Thoracic aorta (tissue), 2 donors: ENCODE measurements at places on chromosomes 11 and 22. TPM values are rescaled to one million over a fixed set of nuclear protein-coding genes. Genes with fewer than 3 reads are reported as not detected.

- H3K4me1 ChIP-seq = no peaks in the 10 kb centered on the region
- H3K27ac ChIP-seq = no peak overlapping the region
- no peaks in the 10 kb centered on the region for H3K27me3 ChIP-seq
- H3K36me3 ChIP-seq = no peaks in the 10 kb centered on the region
- DNase-seq = no peak
- H3K4me3 ChIP-seq = no peak overlapping the region
Measured at GRCh38 chr11:49202287-49202976, 6.0 kb downstream of the FOLH1 start.

DNA sequence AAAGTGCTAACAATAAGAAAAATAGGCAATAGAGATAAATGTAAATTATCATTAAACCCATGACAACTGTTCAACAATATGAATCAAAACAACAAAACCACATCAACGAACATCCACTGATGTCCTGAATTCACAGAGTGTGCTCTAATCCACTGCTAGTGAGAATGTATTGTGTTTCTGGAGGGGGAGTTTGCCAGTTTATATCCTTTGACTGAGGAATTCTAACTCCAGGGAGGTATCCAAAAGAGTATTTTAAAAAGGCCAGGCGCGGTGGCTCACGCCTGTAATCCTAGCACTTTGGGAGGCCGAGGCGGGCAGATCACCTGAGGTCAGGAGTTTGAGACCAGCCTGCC, 1.7 kb upstream of the WEE1 start:
- H3K4me1 ChIP-seq = peaks cover 11% of the 10 kb centered on the region
- H3K4me3 ChIP-seq = no peak overlapping the region
- peak overlapping the region; percentile 96 for H3K27ac ChIP-seq
- no peak for DNase-seq
- H3K27me3 ChIP-seq = no peaks in the 10 kb centered on the region

- no peak for DNase-seq
- H3K36me3 ChIP-seq = peaks cover 13% of the 10 kb centered on the region
- peaks cover 16% of the 10 kb centered on the region for H3K4me1 ChIP-seq
- H3K27ac ChIP-seq = peak overlapping the region; percentile 25
Measured at GRCh38 chr11:119120639-119121007, 757 bp upstream of the HINFP start.

- no peaks in the 10 kb centered on the region for H3K27me3 ChIP-seq
- no peak overlapping the region for H3K27ac ChIP-seq
- H3K36me3 ChIP-seq = no peaks in the 10 kb centered on the region
Measured at GRCh38 chr22:50479721-50480120, 1.6 kb upstream of the ADM2 start.

NELL1 gene
- total RNA-seq = not detected

MRPL49 gene
- 44.6 TPM for total RNA-seq

MRGPRF gene
- total RNA-seq = 67.5 TPM

CD3E gene
- total RNA-seq = 1.3 TPM
